ENCODE measurements at places on chromosomes 16 and 17.

DNA sequence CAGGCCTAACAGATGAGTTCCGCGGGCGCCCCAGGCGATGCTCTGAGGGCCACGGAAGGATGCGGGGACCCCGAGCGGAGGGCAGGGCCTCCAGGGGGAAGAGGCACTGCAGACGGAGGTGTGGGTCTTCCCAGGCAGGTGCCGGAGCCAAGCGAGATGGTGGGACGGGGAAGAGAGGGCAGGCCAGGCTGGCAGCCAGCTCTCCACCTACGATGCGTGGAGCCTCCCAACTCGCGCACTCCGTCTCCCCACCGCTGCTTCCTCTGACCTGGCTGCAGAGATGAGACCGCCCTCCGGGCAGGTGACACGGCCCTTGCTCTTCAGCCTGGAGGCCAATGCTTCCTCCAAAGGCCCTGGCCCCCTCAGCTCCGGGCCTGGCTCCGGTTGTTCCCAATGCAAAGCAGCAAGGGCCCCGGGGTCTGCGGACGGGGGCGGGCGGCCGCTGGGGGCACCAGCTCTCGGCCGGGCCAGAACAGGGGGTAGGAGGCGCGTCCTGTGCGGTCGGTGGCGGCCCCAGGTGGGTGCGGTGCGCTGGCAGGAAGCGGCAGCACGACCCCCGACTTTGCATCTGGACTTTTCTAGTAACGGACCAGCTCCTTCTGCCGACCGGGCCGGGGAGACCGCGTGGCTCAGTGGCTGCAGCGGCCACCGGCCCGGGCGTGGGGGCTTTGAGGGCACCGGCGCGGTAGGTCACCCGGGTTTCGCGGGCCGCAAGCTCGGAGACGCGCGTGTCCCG lies 1.5 kb upstream of the SOX8 start:
- DNase-seq: no peak

DNA sequence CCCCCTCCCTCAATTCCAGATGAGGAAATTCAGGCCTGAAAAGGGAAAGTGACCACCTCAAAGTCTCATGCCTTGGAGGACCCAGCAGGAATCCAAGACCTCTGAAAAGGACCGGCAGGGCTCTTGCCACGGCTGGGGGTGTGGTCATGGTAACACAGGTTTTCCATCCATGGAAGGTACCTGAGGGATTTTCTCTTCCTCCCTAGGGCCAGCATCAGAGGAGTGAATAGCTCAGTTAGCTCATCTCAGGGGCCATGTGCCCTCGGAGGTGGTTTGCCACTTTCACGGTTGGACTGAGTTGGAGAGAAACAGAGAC lies 1.3 kb downstream of the CIITA start:
- no peak for DNase-seq

GRCh38 chr17:32496395-32497073 lies 9.7 kb downstream of the CDK5R1 start:
- DNase-seq: no peak

DNA sequence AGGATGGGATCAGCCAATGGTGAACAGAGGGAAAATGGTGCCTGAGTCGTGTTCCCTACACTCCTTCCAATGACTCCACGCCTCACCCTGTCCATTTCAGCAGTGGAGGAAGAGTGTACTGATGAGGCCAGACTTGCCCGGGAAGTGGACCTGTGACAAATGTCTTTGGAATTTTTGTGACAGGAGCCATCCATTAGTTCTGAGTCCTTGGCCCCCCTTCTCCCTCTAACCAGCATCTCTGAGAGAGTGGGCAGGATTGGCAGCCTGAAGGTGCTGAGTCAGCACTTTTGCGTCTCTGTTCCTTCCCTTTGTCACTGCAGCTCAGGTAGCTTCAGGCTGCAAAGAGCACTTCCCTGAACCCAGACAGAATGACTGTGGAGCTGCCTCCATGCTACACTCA lies 30.8 kb downstream of the BEAN1 start:
- no peak for DNase-seq

- peak; percentile 47 for DNase-seq
These were observed 22.9 kb upstream of the CORO6 start for GRCh38 chr17:29645515-29646051.

- no peak for DNase-seq
These were observed 147.8 kb upstream of the CA10 start for GRCh38 chr17:52306314-52306713.

DNA sequence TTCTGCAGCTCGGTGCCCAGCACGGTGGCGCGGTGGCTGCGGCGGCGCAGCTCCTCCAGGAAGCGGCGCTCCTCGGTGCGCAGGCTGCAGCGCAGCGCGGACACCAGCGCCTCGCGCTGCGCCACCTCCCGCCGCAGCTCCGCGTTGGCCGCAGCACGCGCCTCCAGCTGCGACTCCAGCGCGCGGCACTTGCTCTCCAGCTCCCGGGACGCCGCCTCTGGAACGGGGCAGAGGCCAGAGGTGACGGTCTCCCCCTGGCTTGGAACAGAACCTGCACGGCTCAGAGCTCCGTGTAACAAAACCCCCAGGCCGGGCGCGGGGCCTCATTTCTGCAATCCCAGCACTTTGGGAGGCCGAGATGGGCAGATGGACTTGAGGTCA lies 13.2 kb upstream of the CLUH start:
- peak; percentile 56 for DNase-seq

DNA sequence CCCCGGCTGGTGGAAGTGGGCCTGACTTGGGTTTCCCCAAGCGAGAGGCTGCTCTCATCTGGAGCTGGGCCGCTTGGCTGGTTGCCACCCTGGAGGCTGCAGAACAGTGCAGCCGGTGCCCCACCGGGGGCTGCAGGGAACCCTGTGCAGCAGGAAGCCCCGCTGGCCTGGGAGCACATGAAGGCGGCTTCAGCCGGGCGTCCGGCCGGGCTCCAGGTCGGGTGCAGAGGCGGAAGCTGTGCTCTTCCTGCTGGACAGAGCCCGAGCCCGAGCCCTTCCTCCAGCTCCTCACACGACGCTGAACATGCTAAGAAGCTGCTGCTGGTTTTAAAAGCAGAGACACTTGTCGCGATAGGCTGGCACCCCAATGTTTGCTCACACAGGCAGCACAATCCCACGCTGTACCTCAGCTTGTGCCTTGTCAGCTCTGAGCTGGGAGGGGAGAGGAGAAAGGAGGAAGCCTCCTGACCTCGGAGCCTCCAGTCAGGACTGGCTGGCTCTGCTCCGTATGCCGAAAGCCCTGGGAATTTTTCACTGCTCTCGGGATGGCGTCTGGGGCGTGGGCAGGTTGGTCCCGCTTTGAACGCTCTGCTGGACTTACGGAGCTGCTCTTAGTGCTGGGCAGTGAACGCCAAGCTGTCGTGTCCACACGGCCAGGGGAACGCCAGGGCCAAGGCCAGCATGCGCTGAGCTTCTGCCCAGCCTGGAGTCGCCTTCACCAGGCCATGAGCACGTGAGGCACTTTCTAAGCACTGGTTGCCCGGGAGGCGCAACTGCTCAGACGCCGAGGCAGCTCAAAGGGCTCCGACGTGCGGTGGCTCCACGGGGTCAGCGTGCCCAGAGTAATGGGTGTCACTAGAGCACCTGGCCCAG lies 8.8 kb downstream of the CDK5R1 start:
- no peak for DNase-seq

DNA sequence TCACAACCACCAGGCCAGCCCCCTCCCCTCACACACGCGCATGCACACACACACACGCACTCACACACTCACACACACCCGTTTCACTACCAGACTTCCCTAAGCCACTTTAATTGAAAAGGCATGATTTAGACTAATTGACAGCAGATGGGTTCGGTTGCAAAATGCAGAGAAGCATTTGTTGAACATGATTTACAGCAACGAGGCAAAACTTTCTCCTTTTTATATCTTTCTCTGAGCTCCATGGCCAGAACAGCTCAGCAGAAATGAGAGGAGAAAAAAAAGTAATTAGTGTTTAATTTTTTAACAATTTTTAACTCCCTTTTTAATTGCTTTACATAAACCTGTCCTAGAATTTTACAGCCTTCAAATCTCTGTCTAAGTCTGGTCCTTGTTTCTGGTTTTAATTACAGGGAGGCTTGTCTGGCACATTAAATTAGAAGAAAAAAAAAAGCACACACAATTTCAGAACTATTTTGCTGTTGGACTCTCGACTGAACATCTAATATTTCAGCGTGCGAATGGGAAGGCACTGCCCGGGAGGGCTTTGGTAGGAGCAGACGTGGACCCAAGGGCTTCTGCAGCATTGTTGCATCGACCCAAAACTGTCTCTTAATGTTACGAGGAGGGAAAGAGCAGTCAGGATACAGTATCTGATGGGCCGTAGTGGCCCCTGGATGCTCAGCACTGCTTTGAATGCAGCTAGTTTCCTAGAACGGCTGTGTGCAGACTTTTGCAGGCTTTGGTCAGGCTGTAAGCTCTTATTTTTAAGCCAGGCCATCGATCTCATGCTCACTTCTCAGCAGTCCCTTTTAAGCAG lies 255.9 kb downstream of the SOX9 start:
- no peak for DNase-seq

DNA sequence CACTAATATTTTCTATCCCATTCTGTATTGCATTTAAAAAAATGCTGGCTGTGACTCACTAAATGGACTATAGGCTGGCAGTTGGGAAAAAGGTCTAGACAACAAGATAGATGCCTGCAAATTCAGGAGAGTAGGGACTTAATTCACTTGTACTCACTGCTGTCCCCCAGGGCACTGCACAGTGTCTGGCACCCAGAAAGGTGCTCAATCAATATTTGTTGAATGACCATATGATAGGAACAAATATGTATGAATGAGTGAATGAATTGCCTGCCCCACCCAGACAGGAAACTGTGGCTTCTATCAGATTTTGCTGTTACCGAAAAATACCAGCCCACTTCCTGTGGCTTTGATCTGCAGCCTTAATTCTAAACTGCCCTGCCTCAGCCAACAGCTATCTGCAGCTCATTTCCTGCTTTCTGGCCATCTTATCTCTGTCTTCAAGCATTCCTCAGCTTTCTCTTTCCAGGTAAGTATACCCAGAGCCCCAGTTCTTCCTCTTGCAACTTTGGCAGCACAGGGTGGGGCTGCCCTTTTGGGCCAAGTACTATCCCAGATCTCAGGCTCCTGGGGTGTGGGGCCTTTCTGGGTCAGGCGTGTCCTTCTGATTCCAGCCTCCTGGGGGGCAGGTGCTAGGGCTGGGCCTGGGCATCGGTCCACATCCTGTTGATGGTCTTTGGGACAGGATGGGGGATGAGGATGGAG lies 15.3 kb upstream of the TNS4 start:
- peak; percentile 70 for DNase-seq

- no peak for DNase-seq
These were observed 934.6 kb upstream of the CDH8 start for GRCh38 chr16:62970851-62971250.

DNA sequence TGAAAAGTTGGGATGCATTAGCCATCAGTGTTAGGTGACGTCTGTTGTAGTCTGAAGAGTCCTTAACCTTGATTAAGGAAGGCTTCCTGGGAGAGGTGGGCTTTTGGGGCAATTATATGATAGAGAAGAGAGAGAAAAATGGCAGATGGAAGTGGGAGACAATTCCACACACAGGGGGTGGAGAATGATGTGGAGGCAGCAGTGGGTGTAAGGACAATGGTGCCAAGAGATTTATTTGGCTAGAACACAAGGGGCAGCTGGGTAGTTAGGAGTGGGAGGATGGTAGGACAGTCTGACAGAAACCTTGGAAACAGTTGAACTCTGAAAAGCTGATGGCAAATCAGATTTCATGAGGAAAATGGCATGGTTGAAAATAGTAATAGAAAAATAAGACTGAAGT lies 10.7 kb upstream of the DUSP14 start:
- DNase-seq: no peak

DNA sequence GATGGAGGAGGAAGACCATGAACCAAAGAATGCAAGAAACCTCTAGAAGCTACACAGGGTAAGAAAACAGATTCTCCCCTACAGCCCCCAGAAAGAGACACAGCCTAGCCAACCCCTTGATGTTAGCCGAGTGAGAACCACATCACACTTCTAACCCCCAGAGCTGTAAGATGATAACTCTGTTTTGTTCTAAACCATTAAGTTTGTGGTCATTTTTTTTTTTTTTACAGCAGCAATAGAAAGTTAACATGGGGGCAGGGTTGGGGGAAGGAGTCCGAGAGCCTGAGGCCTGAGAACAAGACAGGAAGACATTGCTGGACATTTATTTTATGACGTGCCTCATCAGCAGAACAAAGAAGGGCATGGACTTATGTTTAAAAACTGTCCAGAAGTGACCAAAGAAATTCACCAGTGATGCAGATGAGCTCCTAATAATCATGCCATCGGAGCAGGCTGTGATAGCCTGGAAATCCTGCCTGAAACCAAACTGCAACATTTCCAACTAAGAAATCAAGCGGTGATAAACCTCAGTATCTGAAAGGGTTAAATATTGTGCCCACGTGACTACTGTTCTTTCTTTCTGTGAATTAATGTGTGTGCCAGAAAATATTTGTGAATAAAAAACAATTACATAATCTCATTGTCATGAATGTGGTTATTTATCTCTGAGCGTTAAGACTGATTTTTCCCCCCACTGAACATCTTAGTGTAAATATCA lies 1.1 kb downstream of the ABCA9 start:
- DNase-seq: no peak

DNA sequence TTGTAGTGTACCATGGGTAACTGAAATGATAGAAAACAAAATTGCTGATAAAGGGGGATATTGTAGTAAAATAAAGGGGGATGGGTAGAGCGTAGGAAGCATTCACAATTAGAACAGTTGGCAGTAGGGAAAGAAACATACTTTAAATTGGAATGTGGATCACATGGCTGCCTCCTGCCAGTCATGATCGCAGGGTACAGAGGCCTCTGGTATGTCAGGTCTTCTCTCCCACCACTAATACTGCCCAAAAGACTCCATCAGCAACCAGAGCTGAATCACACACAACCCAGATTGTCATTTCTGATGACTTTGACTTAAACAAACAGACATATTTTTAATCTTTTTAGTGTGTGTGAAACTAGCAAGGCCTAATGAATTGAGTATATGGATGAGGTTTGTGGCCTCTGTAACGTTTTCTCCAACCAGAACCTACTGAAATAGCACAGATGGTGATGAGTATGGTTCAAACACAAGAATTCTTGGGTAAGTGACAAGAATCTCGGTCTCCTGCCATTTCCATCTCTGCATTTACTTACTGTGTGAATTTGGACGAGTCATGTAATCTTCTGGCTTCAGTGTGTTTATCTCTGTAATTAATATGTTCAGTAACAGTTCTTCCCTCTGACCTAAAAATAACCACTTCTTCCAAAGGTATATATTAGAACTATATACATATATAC lies 112.6 kb downstream of the USP22 start:
- DNase-seq: no peak

DNA sequence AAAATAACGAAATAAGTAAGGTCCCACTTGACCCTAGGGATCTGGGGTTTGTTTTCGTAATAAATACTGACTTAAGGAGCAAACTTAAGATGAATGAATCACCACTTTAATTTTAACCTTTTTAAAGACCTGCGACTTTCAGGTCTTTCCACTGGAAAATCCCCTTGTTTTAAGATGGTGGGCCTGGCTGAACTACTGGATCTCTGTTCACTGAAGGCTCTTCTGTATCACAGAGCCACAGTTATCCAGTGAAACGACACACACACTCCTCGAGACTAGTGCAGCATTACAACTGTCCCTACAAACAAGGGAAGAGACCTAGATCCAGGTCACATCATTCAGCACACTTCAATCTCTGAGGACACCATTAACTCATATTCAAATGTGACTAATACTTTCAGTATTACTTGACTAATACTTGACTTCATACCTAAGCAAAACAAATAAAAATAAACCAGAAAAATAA lies 299.0 kb downstream of the CEP112 start:
- DNase-seq: no peak

- DNase-seq: no peak
These were observed 129.1 kb upstream of the CHMP6 start for GRCh38 chr17:80862481-80862961.

- no peak for DNase-seq
These were observed 96.6 kb downstream of the ENGASE start for GRCh38 chr17:79171188-79171587.
